Stimulated activated effector memory CD8-positive, alpha-beta T cell treated with anti-CD3 and anti-CD28 coated beads, Interleukin-12 subunit alpha, Interleukin-12 subunit beta, amount 100 ng/mL, for 72 hours (primary cell): ENCODE measurements at places on chromosomes 4 and X.

DNA sequence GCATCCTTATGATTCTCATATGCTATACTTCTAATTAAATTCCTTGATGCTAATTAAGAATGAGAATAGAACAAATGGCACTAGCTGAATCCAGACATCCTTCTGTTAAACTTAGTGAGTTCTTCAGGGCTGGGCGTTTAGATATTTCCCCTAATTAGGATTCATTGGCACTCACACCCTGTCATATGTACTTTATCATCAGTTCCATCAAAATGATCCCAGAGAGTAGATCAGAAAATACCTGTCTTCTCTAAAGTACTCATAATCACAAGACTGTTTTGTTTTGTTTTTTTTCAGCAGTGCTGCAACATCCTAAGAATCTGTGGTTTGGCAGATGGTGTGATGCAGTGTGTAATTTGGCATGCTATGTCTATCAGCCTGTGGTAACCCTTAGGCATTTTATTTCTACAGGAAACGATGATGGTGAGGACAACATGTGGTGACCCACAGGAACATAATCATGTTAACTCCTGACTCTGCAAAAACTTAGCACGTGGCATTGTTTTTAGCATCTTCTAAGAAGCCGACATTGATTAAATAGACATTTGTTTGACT, 2528.4 kb downstream of the ARAP2 start:
- no peak for DNase-seq

- no peak for DNase-seq
Observed at GRCh38 chrX:67726018-67726417, 182.2 kb downstream of the AR start.

DNA sequence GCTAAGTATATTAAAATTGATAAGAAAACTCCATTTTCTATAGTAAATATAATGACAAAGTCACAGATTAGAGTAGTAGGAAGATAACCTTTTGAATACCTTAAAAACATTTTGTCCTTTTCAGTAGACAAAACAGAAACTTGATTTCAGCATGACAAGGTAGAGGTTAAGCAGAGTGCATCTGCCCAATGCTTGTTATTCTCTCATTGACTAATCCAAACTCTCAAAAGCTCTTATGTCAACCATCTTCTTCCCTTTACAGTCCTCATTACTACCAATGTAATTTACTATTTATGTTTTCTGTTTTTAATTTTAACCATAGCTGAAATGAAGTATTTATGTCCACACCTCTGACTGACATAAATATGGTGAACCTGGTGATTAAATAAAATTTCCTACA, 11.1 kb downstream of the NIPAL1 start:
- DNase-seq, result no peak

DNA sequence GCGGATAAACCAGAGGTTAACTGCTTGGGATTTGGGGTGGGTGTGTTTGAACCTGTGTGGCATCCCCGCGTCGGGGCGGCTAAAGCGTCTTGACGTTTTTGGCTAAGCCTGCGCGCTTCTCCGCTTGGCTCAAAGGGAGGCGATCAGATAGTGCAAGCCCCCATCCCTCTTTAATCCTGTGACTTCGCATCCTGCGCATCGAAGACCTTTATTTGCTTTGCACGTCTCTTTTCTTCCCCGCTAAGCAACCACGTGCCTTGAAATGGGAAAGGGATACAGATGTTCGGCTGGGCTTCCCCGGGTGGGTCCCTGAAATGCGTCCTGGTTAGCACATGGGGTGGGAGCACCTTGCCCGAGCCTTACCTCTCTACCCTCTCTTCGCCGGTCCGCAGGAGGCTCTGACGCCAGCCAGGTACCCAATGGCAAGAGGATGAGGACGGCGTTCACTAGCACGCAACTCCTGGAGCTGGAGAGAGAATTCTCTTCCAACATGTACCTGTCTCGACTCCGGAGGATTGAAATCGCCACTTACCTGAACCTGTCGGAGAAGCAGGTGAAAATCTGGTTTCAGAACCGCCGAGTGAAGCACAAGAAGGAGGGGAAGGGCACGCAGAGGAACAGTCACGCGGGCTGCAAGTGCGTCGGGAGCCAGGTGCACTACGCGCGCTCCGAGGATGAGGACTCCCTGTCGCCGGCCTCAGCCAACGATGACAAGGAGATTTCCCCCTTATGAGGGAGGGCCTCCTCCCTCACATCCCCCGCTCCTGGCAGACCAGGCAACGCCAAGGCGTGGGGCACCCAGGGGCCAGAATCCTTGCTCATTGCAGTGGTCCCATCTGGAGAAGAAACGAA, 1.5 kb downstream of the GSX2 start:
- no peak for DNase-seq

DNA sequence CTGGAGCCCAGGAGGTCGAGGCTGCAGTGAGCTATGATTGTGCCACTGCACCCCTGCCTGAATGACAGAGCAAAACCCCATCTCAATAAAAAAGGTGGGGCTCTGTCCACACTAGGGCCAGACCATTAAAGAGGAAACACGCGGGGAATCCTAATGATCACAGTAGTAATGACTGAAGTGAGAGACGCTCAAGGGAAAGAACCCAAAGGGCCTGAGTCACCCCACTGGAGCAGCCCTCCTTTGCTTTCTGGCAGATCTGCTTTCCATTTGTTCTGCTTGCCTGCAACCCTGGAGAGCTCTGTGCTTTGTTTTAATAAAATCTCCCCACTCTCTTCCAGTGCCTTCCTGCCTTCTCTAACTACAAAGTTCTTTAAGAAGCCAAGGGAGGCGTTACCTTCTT, 5.0 kb downstream of the TFDP3 start:
- DNase-seq, result no peak

- DNase-seq, result no peak
Observed at GRCh38 chr4:38162240-38162784, 202.1 kb downstream of the PTTG2 start.

DNA sequence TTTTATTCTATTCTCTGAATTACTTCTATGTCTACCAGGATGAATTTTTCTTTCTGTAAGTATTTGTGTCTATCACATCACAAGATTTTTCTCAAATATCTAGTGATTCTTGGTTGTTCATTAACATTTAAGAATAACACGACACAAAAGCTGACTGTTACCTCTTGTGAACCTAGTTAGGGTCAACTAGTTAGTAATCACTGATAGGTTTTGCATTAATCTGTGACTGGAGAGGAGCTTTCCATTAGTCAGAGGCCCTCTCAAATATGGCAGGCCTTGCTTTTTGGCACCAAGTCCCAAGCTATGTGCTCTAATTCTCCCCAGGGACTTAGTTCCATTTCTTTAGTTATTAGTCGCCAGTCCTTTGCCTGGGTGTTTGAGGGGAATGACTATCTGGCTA, 259.2 kb downstream of the CFAP299 start:
- no peak for DNase-seq

- no peak for DNase-seq
Observed at GRCh38 chr4:165612936-165613335, 234.1 kb downstream of the CPE start.

- peak; percentile 93 for DNase-seq
Observed at GRCh38 chr4:1746265-1746691, 25.0 kb downstream of the TACC3 start.

- no peak for DNase-seq
Observed at GRCh38 chrX:10239611-10240064, 82.9 kb downstream of the CLCN4 start.

DNA sequence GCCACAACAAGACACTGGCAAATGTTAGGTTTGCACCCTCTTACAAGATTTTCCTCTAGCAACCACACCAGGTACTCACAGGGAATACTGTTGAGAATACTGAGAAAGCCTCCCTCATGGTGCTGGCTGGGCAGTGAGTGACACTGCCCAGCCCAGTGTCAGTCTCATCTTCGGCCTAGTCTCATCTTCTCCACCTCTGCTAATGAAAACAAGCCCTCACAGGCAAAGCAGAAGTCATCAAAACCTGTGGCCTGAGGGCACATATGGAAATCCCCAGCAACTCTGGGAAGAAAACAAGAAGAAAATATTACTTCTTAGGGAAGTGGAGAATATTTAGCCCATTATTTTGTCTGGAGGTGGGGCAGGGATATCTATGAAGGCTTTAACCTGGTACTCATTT, 7.9 kb upstream of the ADAM29 start:
- no peak for DNase-seq

DNA sequence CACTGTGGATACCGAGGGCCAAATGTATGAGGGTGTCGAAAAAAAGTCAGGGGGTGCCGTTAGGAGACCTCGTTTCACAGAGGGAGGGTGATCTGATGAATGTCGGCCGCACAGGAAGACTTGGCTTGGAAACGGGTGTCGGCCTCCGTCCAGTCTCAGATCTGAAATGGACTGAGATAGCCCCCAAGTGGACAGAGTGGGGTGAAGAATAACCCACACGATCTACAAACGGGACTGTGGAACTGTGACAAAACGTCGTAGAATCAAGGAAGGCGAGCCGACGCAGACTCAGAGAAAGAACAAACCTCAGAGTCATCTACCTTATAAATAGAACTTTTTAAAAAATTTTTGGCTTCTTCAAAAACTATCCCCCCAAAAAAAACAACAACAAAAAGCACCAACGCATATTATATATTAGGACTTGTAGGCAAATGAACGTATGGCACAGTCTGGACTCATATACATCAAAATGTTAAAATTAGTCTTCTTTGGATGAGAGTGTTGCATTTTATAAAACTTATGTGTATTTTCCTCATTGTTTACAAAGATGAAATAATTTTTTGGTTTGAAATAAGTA, 63.8 kb upstream of the IRF2 start:
- peak; percentile 26 for DNase-seq
